NCI-H2081 (cell line): ENCODE measurements at places on chromosomes 5 and 9.

GRCh38 chr5:31916327-31916726, 257.8 kb downstream of the GOLPH3 start:
- no peak for DNase-seq

DNA sequence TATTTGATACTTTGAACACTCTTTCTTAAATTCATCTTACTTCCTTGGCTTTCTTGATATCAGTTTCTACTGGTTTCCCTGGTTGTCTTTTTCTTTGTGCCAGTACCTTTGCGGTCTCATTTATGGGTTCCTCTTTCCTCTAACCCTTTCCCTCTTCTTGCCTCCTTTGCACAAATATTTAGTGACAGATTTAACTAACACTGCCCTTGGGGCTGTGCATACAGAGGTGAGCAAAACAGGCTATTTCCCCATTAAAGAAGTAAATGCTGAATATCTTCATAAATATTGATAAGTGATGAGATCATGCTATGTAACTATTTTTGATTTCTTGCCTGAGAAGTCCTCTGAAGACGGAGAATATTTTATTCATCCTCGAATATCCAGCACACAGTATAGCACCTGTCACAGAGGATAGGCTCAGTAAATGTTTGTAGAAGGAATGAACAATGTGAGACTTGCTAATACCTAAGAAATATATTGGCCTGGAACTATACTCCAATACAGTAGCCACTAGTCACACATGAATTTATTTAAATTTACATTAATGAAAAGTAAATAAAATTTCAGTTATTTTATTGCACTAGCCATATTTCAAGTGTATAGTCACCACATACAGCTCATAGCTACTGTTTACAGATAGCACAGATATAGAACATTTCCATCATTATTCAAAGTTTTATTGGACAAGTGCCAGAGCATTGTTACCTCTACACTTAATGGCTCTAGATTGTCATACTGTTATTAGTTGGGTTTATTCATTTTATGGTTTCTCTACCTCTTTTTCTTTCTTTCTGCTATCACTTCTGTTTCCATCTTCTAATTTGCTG, 90.4 kb downstream of the RIC1 start:
- DNase-seq: no peak

DNA sequence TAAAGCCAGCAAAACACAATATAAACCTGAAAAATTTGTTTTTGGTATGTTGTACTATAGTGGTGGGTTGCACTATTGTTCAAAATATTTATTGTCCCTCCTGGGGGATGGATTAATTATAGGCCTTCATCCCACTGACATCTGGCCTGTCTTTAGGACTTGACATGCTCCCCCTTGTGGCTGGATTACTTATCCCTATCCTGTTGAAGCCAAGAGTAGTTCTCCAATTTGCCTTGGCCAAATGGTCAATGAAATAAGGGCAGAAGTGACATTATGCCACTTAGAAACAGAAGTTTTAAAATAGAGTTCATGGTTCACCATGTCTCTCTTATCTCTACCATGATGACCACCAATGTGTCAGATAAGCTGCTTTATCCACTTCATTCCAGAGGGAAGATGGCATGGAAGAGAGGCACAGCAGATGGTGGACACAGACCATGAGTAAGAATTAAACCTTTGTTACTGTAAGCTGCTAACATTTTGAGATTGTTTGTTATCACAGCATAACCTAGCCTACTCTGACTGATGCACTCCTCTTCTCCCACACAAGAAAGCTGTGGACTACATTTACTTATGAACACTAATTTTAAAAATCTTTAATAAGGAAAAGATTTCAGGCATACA, 29.2 kb upstream of the ARHGEF28 start:
- DNase-seq: peak; percentile 30

- DNase-seq: no peak
Observed at GRCh38 chr9:107881626-107882300, 392.2 kb upstream of the KLF4 start.

DNA sequence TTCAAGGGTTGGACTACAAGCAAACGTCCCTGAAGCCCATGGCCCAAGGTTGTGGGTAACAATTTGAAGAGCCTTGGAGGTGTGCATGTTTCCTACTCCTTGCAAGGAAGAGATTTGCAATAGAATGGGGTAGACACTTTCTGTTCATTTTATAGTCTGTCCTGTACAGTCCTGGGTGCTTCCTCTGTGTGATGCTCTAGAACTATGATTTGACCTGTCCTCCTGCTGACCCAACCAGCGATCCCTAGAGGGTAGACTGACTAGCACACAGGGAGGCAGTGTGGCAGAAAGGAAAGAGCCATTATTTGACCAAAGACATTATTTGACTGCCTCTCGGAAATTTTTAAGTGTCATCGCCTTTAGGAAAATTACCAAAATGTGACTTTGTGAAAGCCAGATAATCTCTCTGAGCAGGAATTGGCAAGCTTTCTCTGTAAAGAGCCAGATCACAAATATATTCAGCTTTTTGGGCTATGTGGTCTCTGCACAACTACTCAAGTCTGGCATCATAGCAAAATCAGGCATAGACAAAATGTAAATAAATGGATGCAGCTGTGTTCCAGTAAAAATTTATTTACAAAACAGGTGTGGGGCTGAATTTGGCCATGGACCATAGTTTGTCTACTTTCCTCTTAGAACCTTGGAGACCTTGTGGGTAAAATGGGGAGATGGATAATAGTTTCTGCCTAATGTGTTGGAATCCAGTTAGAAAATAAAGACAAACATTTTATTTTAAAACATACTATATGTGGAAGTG, 106.8 kb downstream of the DMRT2 start:
- DNase-seq: no peak

DNA sequence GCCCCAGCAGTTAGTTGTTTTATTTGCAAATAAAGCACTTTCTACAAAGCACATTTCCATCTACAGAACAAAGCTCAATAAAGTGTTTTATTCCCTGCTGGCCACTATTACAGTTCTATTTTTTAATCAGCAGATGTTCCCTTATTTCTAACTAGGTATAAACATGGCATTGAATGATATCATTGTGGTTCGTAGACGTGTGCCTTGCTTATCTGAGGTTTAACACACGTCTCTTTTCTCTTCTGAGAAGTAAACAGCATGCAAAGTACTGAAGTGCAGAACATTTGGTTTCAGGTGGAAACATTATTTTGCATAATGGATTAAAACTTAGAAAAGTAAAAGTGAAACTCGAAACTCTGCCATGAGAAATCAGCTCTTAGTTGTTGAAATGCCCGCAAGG, 1989.3 kb upstream of the WWC1 start:
- DNase-seq: no peak

GRCh38 chr5:73962801-73963425, 336.9 kb downstream of the ARHGEF28 start:
- DNase-seq: no peak

DNA sequence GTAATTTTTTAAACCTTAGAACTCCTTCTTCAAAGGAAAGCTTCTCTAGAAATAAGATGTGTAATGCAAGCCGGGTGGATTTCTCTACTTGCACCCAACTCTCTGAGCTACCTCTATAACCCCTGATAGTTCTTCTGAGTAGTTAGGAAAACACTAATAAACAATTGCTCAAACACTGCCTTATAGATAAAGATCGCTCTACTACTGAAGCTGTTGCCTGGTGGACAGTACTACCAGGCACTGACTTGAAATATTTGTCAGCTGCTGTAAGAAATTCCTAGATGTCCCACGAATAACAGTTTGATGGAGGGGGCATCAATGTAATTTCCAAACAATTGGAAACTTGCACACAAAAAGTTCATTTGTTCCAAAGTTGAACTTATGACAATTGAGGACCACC, 42.0 kb downstream of the NR3C1 start:
- no peak for DNase-seq

DNA sequence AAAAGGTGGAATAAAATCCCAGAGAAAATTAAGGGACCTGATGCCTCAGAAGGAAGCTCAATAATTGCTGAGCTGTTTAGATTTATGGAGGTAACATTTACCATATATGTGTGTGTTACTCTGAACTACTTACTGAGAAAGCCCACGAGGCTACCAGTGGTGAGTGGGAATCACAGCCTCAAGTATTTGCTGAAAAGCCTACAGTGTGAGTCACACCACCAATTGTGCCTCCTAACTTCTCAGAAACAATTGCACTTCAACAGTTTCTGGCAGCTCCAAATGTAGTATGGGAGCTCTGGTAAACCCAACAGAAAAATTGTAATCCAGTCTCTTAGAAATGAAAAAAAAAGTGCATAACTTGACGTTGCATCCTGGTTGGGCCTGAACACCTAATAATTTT, 551.6 kb downstream of the PRDM9 start:
- no peak for DNase-seq

DNA sequence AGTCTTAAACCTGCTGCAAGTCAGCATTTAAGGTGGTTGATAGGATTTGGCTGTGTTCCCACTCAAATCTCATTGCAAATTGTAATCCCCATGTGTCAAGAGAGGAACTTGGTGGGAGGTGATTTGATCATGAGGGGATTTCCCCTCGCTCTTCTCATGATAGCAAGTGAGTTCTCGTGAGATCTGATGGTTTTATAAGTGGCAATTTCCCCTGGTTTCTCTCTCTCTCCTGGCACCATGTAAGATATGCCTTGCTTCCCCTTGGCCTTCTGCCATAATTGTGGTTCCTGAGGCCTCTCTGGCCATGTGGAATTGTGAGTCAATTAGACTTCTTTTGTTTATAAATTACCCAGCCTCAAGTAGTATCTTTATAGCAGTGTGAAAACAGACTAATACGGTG, 84.3 kb upstream of the SMC2 start:
- peak; percentile 7 for DNase-seq

DNA sequence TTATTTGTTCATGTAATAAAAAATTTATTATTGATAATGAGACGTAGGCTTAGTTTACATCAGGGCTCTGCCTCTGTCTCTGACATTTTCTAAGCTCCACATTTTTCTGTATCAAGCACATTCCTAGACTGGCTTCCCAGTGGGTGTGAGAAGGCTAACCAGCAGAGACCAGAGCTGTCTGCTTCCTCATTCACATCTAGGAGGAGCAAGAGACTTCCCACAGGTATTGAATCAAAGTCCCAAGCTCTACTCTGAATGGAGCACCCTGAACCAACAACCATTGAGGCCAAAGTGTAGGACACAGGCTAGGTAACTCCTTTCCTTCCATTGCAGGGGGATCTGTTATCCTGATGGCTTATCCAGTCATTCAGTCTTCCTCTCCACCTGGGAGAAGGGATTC, 72.4 kb downstream of the PARP8 start:
- no peak for DNase-seq

DNA sequence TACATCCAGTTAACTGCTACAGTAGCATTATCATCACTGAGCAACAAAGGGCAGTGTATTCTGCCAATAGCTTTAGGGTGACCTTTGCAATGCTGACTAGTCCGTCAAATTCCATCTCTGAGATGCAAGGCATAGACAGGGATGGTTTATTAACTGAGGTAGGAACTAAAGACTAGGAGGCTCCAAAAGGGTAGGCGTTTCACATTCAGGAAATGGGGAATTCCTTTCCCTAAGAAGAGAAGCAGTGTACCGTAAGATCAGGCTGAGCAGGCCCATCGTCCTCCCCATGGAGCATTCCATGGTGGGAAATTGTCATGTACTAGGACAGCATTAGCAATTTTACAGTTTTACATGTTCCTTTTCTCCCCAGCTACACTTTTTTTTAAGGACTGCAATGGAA, 157.7 kb downstream of the BNC2 start:
- DNase-seq: no peak

- DNase-seq: no peak
Observed at GRCh38 chr5:11547730-11548129, 356.5 kb downstream of the CTNND2 start.

- no peak for DNase-seq
Observed at GRCh38 chr5:32859211-32859641, 148.1 kb downstream of the NPR3 start.

GRCh38 chr9:4755026-4755609, 14.1 kb upstream of the AK3 start:
- DNase-seq: no peak

DNA sequence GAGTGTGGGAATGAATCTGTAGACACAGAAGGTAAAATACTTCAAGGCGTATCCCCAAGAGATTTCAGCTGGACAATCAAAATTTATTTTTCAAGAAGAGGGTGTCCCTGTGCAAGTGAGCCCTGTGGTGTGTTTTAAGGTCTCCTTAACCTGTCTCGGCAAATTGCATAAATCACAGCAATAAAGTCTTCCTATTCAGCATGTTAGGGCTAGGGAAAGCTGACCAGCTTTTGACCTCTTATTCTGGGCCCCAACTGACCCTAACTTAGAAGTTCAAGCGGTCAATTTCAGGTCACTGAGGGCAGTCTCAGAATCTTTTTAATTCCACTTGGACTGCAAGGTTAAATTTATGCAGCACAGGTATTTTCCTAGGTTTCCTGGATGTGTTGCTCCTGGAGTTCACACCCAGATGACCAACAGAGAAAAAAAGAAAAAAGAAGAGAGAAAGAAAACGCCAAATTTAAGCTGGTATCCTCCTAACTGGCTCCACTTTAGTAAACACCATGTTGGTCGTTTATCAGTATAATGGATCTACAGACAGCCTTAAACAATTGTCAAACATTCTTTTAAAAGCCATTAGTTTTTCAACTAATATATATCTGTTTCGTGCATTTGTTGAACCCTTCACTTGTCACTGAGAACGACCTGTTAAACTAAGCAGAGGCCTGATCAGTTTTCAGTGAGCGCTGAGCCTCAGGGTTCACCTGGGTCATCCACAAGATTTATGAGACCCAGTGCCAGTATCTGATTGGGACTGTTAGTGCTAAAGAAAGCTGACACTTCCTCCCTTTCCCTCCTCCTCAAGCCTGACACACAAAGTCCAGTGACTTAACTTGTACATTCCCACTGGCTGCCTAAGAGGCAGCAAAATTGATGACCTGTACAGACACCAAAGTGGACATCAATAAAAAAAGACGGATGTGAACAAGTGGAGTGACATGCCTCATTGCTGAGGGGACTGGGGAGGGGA, 546.1 kb downstream of the NR2F1-AS1 start:
- no peak for DNase-seq

GRCh38 chr5:103512500-103512899, 50.1 kb downstream of the NUDT12 start:
- no peak for DNase-seq

DNA sequence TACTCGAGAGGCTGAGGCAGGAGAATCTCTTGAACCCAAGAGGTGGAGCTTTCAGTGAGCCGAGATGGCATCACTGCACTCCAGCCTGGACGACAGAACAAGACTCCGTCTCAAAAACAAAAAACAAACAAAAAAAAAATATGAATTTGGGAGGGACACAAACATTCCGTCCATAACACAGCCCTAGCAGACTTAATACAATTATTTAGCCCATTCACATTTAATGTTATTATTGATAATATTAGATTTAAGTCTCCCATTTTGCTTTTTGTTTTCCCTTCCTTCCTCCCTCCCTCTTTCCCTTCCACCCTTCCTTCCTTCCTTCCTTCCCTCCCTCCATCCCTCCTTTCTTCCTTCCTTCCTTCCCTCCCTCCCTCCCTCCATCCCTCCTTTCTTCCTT, 4.6 kb upstream of the CCNI2 start:
- no peak for DNase-seq

DNA sequence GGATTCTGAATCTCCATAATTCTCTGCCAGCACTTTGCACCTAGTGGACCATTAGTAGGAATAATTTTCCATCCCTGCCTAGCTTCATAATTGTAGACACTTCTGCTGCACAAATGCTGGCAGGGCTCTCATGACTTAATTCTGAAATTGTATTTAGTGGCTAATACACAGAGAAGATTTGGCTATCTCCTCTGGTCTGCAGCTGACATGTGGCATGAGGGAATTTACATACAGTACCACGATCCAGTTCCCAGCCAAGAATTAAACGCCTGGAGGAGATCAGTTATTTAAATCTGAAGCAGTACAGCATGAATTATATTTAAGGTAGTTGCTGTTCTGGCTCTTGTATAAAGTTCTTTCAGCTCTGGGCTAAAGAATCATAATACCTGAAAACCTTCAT, 46.5 kb downstream of the IQGAP2 start:
- DNase-seq: no peak
